NCI-H460 (cell line): ENCODE measurements at places on chromosomes 7 and 10. TPM values are rescaled to one million over a fixed set of nuclear protein-coding genes. Genes with fewer than 3 reads are reported as not detected.
A peak's percentile ranks its signal among the peaks of the same experiment; 100 is the strongest.

Gene INPP5A
- total RNA-seq: 11.7 and 13.1 TPM in 2 replicates

Gene CYP2E1
- 1.4 and 1.6 TPM in 2 replicates for total RNA-seq

Gene GRID1
- total RNA-seq: 0.05 and 0.09 TPM in 2 replicates

Gene OPN1SW
- total RNA-seq: not detected in 2 replicates

Gene ODAD2
- total RNA-seq: 0.82 and 1.2 TPM in 2 replicates

Gene CYP26C1
- 0.10 and 0.23 TPM in 2 replicates for total RNA-seq

Gene VWA2
- not detected in 2 replicates for total RNA-seq

DNA sequence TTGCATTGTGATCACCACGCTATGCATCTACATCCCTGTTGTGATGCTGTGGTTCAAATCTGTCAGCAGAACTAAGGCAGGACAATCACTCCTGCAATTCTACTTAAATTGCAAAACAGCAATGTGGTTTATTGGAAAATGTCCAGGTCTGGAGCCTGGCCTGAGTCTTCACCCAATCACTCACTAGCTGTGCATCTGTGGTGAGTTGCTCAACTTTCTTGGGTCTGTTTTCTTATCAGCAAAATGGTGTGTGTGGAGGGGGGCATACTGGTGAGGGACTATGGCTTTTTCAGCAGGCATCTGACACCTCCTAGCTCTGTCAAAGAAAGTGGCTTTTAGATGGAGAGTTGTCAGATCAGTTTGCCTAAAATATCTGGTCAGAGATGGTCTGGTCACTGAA, 108.3 kb upstream of the FEZF1 start:
- DNase-seq: no peak

DNA sequence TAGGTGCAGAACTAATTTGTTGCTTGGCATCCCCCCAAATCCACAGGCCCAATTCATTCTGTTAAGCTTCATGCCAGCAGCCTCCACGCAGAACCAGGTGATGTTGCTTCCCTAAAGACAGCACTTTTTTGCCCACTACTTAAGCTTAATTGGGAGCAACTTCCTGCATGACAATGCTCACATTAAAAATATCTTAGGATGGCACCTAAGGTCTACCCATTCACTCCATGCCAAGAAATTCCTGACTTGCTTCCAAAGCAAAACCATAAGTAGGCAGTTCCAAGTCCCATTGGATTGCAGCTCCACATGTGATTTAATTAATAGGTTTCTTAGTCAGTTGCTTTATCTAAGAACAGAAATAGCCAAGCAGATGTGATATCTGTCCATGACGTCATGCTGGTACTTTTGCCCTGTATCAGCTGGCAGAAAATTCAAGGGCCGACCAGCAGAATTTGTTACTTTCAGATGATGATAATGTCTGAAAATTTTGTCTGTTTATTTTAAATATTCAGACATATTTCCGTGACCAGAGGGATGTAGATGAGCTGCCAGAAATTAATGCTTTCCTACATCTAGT, 325.5 kb downstream of the LHFPL3 start:
- DNase-seq: no peak

- DNase-seq: no peak
Measured at GRCh38 chr7:138226001-138226476, 149.8 kb downstream of the AKR1D1 start.

- DNase-seq: no peak
Measured at GRCh38 chr10:26463986-26464385, 25.8 kb downstream of the APBB1IP start.

GRCh38 chr7:116552602-116553001, 27.8 kb downstream of the CAV1 start:
- DNase-seq: no peak

DNA sequence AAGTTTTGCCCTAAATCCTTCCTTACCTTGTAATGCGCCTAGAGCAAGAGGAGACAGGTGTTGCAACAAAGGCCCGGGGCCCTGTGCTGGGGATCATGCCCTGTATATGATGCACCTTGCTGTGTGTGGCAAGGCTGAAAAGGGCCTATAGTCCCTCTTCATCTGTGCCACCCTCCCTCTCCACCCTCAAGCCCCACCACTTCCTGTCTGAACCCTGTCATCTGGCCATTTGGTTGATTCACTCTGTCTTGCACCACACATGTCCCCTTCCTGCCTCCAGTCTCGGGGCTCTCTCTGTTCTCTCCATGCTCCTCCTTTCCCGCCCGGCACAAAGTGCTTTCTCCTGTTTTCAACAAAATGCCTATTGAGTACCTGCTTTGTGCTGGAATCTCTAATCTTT, 11.5 kb upstream of the MALSU1 start:
- no peak for DNase-seq

DNA sequence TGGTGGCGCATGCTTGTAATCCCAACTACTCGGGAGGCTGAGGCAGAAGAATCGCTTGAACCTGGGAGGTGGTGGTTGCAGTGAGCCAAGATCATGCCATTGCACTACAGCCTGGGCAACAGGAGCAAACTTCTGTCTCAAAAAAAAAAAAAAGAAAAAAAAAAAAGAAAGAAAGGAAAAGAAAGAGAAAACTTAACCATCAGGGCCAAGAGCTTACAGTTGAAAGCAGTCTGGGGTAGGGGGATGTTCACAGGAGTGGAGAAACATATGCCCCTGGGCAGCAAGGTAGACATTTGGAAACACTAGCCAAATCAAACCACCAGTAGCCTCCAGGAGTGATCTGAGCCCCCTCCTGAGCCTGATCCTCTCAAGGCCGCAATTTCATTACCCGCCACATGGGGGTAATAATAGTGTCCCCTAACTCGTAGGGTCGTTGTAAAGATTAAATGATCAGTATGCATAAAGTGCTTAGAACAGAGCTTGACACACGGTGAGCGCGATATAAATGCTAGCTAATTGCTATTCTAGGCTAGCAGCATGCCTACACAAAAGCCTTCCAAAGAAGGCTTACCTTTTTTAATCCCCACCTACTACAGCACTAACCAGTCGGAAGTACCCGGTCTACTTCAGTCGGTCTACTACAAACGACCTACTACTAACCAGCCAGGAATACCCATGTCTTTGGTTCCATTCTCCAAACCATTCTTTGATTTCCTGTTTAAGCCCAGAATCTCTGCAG, 274.3 kb upstream of the NEBL start:
- DNase-seq: no peak

GRCh38 chr7:89618274-89618673, 536.0 kb upstream of the STEAP1 start:
- no peak for DNase-seq

- no peak for DNase-seq
Measured at GRCh38 chr10:115214829-115215228, 121.7 kb downstream of the ATRNL1 start.

- no peak for DNase-seq
Measured at GRCh38 chr10:107450056-107450455, 285.6 kb upstream of the SORCS1 start.

GRCh38 chr7:127629268-127629854, 11.4 kb upstream of the PAX4 start:
- no peak for DNase-seq

DNA sequence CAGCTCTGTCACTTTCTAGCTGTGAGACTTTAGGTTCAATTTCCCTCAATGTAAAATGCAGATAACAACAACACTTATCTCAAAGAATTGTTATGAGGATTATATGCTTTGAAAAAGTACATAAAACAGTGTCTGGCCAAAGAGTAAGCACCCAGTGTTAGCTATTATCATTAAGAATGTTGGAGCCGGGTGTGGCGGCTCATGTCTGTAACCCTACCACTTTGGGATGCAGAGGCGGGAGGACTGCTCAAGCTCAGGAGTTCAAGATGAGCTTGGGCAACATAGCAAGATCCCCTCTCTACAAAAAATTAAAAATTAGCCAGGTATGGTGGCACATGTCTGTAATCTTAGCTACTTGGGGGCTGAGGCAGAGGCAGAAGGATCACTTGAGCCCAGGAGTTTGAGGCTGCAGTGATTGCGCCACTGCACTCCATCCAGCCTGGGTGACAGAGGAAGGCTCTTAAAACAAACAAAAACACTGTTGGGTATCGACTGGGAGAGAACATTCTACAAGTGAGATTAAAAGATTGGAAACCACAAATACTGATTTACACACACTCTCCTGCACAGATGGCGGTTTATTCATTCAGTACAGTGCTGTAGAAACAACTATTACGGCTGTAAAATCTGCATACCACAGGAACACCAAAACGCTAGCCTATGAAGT, 107.3 kb downstream of the PROSER2 start:
- no peak for DNase-seq

- no peak for DNase-seq
Measured at GRCh38 chr10:132666705-132667341, 119.1 kb downstream of the NKX6-2 start.

- DNase-seq: no peak
Measured at GRCh38 chr7:11410656-11411644, 421.0 kb downstream of the THSD7A start.

GRCh38 chr7:94908323-94909178, 1.2 kb downstream of the PPP1R9A start:
- DNase-seq: no peak

DNA sequence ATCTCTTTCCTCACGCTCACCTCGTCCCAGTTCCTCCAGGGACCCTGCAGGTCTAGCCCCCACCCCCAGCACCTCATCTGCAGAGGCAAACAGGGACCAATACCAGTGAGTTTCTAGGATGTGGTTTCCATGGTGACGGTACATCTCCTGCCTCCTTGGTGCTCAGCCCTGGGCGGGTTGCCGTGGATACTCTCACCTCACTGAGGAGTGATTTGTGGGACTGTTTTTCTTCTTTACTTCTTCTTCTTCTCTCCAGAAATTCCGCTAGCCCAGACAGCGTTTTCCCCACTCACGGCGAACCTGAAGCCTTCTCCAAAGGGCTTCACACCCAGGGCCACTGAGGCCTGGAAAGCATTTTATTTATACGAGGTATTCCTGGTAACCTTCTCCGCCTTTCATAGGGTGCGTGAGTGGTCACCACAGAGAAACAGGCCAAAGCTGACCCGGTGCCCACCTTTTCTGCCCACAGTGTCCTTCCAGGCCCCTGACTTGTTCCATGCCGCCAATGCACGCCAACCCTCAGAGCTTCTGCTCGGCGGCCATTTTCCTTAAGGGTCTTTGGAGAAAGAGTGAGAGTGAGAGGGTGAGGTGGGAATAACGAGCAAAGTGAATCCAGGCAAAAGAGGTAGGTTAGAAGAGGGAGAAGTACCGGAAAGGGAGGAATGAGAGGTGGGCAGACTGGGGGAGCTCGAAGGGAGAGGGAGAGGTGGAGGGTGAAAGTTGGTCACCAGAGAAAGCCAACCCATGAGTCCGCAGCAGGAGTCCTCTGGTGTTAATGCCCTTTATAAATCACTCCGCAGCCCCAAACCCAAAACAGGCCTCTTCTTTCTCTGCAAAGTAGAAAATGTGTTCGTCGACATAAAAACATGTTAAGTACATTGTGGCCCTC, 15.5 kb downstream of the FAM241B start:
- no peak for DNase-seq

DNA sequence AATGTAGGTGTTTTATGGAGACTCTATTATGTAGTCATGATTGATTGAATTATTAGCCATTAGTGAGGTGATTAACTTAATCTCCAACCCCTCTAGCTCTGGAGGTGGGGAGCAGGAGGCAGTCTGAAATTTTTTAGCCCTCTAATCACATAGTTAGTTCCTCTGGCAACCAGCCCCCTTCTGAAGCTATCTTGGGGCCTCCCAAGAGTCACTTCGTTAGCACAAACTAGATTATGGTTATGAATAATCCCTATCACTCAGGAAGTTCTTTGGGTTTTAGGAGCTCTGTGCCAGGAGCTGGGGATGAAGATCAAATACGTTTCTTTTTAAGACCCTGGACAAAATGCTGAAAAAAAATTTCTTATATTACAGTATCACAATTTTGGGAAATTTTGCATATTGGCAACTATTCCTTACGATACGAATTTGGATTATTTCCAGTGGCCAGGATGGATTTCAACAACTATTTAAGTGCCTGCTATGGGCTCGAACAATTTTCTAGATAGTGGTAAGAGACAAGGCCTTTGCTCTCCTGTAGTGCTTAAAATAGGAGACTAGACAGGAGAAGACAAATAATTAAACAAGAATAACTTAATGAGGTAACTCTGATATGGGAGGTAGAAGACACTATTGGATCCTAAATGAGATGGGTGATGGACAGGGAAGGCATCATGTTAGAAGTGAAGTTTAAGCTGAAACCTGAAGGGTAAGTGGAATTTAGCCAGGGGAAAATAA, 52.9 kb downstream of the BTAF1 start:
- no peak for DNase-seq

DNA sequence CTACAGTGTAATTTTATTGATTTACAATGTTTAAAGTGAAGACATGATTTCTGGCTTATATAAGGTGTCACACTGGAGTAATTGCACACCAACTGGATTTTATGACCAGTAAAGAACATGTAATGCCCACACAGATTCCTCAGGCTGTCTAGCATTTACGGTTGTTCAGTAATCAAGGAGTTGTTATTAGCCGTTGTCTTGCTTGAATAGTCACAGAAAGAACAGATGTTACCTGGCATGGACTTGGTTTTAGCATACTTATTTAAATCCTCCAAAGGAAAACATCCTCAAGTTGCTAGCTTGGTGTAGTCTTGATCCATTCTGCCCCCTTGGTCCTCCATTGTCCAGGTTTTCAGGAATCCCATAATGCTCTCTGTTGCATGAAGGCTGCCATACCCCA, 65.8 kb downstream of the POU6F2 start:
- no peak for DNase-seq

DNA sequence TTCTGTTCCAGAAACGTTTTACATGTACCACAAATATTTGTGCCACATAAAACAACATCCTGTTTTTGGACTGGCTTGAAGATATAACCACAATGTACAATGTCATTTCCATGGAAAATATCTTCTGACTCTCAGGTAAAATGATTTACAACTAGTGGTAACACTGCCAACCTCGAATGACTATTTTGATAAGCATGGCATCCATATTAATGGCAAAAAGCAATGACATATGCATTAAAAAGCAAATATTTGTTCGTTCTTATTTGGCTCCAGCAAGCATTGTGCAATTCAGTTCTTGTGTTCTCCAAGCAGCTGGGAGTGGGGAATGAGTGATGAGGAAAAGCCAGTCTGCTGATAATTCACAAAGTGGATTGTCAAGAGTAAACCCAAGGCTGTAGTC, 289.0 kb downstream of the PLXDC2 start:
- DNase-seq: no peak

- no peak for DNase-seq
Measured at GRCh38 chr10:114019226-114019625, 24.4 kb upstream of the ADRB1 start.

DNA sequence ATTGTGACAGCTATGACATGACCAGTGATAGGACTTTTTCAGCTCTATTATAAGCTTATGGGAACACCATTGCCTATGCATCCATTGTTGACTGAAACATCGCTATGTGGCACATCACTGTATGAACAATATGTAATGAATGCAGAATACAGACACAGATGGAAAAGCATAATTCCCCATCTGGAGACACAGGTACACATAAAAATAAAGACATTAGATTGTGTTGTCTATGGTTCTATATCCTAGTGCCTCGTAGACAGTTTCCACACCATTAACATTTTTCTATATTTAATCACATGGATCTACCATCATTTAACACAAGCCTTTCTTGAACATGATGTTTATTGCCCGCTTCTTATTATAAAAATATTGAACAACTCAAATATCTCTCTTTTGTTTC, 96.3 kb upstream of the STK17A start:
- no peak for DNase-seq

- no peak for DNase-seq
Measured at GRCh38 chr7:78578686-78579085, 780.1 kb downstream of the PHTF2 start.

GRCh38 chr10:35765996-35766395, 123.9 kb upstream of the FZD8 start:
- no peak for DNase-seq

GRCh38 chr10:101091546-101092290, 29.9 kb downstream of the KAZALD1 start:
- peak; percentile 7 for DNase-seq
